ENCODE measurements at places on chromosomes 12 and 14. TPM values are rescaled to one million over a fixed set of nuclear protein-coding genes. Genes with fewer than 3 reads are reported as not detected.

GRCh38 chr14:77131871-77132486 lies 9.6 kb downstream of the ZDHHC22 start:
- no peak for DNase-seq

GRCh38 chr12:82436354-82436753 lies 78.0 kb downstream of the METTL25 start:
- no peak for DNase-seq

- no peak for DNase-seq
These were observed 17.5 kb upstream of the TUBA1A start for GRCh38 chr12:49206389-49206788.

DNA sequence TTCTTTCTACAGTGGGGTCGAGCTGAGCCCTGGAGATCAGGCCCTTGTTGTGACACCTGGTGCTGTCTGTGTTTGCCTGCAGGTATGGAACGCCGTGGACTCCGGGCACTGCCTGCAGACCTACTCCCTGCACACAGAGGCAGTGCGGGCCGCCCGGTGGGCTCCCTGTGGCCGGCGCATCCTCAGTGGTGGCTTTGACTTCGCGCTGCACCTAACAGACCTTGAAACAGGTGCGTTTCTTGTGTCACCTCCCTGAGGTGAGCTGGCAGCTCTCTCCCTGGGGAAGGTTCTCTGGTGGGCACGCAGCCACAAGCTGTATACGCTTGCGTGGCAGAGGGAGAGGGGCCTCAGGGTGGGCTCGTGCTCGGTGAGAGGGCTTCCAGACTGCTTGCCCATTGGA lies 119.3 kb downstream of the BEGAIN start:
- no peak for DNase-seq

- DNase-seq, result no peak
These were observed 171.2 kb downstream of the FOXN3 start for GRCh38 chr14:89245802-89246201.

DNA sequence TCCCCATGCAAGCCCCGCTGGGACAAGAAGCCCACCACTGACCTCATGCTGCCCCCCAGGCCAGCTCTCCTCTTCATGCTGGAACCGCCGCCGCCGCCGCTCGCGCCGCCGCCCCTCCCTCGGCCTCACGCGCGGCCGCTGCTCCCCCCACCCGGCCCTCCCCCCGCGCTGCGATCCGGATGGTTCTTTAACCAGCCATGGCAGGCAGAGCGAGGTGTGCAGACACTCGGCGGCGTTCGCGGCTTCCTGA lies at the start of gene DCAF5:
Gene DCAF5 (minus strand): TSS at position 218 of the 250 bp plus-strand sequence. CDS start 141 bp downstream, at position 77.
- no peak for DNase-seq

- DNase-seq, result peak; percentile 87
These were observed at the start of gene SYT1 for GRCh38 chr12:78864403-78864869. Gene SYT1, plus strand, starts transcription at chr12:78864774.

- DNase-seq, result no peak
These were observed 24.7 kb downstream of the SUSD6 start for GRCh38 chr14:69635981-69636639.

DNA sequence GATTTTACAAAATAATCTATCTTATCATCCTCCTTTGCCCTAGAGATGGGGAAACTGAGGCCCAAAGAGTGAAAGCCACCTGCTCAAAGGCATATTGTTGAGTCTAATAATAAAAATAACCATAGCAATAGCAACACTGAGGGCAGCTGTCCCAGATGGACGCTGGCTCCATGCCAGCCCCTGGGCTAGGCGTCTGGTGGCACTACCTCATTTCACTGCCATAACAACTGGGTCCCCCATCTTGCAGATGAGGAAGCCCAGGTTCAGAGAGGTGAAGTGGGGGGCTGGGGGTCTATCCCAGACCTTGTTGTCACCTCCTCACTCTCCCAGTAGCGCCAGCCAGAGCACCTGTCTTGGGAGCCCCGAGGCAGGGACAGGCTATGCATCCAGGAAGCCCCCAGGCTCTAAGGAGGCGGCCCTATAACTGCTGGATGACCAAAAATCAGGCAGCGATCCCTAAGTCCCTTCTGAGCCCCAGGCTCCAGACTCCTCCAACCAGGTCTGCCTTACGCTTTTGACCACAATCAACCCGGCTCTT lies 12.8 kb downstream of the BDKRB2 start:
- DNase-seq, result no peak

- peak; percentile 84 for DNase-seq
These were observed 99.1 kb downstream of the CAPZA3 start for GRCh38 chr12:18837025-18837424.

GRCh38 chr14:71228711-71229110 lies 321.5 kb downstream of the PCNX1 start:
- DNase-seq, result no peak

Gene PPHLN1
- total RNA-seq, result 74.7 TPM

Gene JPH4
- not detected for total RNA-seq

Gene SELPLG
- 1.5 TPM for total RNA-seq

Gene ASIC1
- total RNA-seq, result 4.9 TPM

Gene BICDL1
- 1.8 TPM for total RNA-seq

Gene GLS2
- not detected for total RNA-seq

Gene IL31
- total RNA-seq, result not detected

Data from fibroblast of the aortic adventitia (primary cell).